Transverse colon (tissue), 4 donors: ENCODE measurements at places on chromosomes 1 and 21. TPM values are rescaled to one million over a fixed set of nuclear protein-coding genes. Genes with fewer than 3 reads are reported as not detected.

The CLEC20A gene
- not detected for total RNA-seq

The RGS5 gene
- 50.7 TPM for total RNA-seq

The SERINC2 gene
- total RNA-seq = 311 TPM

The CRYBG2 gene
- total RNA-seq = 2.8 TPM

The TMEM52 gene
- total RNA-seq = 9.5 TPM

The HES3 gene
- total RNA-seq = not detected

The RUNX1 gene
- total RNA-seq = 50.9 TPM

The ALX3 gene
- total RNA-seq = not detected

DNA sequence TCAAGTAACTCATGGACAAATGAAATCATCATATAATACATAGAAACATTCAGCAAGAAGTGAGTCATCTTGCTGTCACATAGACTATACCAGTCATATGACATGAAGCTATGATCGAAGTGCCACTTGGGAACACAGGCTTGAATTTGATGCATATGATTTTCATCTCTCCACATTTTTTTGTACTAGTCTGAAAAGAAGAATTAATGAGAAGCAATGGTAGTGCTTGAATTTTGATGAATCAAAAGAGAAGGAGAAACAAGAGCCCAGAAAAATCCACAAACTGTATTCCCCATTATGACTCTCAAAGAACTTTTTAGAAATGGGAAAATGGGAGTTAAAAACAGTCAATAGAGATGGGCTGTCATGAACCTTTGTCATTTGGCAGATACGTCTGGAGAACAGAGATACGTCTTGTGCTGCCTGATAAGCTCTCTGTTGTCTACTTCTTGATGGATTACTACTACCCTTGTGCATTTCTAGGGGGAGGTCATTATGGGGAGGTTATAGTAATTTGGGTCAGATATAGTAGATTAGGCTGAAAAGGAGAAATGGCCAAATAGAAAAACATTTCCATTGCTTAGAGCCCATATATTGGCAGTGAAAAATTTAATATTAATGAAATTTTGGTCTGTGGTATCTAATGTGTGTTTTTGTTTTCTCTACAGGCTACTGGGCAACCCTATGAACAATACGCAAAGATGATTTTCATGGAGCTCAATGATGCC is 8.0 kb upstream of the LEPR start:
- H3K36me3 ChIP-seq = no peaks in the 10 kb centered on the region
- DNase-seq = no peak

- DNase-seq = no peak
- H3K4me3 ChIP-seq = no peak overlapping the region
Measured at GRCh38 chr1:22875841-22876240, 96.8 kb downstream of the LACTBL1 start.

DNA sequence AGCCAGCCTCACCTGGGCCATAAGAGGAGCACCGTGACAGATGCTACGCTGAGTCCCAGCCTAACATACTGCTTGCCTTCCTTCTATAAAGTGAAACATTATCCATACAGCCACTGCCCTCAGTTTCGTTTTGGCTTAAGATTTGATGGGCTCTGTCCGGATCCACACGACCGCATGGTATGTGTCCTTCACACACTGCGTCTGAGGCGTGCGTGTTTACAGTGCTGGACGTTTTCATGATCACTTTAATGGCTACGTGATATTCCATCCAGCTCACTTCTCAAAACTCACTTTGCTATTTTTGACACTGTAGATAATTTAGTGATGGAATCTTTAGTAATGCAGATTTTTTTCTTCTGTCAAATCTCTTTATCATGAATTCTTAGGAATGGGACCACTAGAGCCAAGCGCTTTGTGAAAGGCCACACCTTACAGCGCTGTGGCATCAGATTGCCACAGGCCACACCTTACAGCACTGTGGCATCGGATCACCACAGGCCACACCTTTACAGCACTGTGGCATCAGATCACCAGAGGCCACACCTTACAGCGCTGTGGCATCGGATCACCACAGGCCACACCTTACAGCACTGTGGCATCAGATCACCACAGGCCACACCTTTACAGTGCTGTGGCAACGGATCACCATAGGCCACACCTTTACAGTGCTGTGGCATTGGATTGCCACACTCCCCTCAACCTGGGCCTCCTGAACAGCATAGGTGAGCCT is 47.1 kb downstream of the PRDM15 start:
- no peaks in the 10 kb centered on the region for H3K4me1 ChIP-seq
- H3K27ac ChIP-seq = peak overlapping the region; percentile 55
- H3K4me3 ChIP-seq = no peak overlapping the region
- no peaks in the 10 kb centered on the region for H3K27me3 ChIP-seq
- no peaks in the 10 kb centered on the region for H3K36me3 ChIP-seq

GRCh38 chr1:97088391-97088790 is 366.8 kb downstream of the PTBP2 start:
- H3K27me3 ChIP-seq = no peaks in the 10 kb centered on the region
- H3K4me1 ChIP-seq = peaks cover 5% of the 10 kb centered on the region
- H3K36me3 ChIP-seq = no peaks in the 10 kb centered on the region

DNA sequence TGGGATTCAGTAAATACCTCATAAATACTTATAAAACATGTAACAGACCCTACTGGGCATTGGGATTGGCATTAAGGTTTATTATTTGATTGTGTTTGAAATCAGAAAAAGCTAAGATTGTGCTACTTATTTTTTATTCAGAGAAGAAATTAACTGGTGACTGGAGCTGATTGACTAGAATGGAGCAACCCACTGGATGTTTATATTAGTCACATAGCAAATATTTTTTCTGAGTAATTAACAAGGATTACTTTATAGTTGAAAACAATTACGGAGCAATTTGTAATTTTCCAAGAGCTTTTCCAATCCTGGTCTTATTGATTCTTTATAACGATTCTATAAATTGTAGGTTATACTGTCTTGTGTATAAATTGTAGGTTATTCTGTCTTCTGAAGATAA is 208.7 kb downstream of the HLX start:
- no peak overlapping the region for H3K27ac ChIP-seq
- no peak for DNase-seq

DNA sequence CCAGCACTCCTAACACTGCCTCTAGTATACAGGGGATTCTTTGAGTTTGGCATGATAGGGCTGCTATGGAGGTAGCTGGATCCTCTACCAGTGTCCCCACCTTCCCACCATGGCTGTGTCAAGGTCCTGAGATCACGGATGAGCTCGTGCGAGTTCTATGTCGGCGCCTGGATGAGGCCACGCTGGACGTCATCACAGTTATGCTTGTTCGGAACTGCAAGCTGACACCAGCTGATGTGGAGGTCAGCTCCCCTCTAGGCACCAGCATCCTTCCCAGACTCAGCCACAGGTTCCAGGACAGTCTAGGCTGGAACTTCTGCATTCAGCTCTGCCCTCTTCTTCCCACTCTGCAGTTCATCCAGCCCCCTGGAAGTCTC is 15.2 kb downstream of the HYI start:
- peaks cover 18% of the 10 kb centered on the region for H3K36me3 ChIP-seq
- no peak overlapping the region for H3K4me3 ChIP-seq
- no peak overlapping the region for H3K27ac ChIP-seq
- DNase-seq = peak; percentile 2
- no peaks in the 10 kb centered on the region for H3K27me3 ChIP-seq
- no peaks in the 10 kb centered on the region for H3K4me1 ChIP-seq

DNA sequence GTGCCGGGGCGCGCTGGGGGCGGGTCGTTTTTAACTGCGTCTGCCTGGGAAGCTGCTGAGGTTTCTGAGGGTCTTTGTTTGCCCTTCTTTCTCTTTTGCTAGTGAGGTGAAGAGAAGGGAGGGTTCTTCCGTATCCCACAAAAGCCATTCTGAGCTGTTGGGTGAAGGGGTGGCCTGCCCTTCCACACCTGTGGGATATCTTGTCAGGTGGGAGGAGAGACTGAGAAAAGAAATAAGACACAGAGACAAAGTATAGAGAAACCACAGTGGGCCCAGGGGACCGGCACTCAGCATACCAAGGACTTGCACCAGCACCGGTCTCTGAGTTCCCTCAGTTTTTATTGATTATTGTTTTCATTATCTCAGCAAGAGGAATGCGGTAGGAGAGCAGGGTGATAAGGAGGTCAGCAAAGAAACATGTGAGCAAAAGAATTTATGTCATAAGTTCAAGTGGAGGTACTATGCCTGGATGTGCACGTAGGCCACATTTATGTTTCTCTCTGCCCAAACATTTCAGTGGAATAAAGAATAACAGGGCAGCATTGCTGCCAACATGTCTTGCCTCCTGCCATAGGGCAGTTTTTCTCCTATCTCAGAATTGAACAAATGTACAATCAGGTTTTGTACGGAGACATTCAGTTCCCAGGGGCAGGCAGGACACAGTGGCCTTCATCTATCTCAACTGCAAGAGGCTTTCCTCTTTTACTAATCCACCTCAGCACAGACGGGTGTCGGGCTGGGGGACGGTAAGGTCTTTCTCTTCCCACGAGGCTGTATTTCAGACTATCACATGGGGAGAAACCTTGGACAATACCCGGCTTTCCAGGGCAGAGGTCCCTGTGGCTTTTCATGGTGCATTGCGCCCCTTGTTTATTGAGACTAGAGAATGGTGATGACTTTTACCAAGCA is 972 bp downstream of the PGBD2 start:
- H3K4me3 ChIP-seq = peak overlapping the region; percentile 60
- H3K27me3 ChIP-seq = no peaks in the 10 kb centered on the region
- H3K27ac ChIP-seq = peak overlapping the region; percentile 93
- H3K4me1 ChIP-seq = peaks cover 14% of the 10 kb centered on the region

DNA sequence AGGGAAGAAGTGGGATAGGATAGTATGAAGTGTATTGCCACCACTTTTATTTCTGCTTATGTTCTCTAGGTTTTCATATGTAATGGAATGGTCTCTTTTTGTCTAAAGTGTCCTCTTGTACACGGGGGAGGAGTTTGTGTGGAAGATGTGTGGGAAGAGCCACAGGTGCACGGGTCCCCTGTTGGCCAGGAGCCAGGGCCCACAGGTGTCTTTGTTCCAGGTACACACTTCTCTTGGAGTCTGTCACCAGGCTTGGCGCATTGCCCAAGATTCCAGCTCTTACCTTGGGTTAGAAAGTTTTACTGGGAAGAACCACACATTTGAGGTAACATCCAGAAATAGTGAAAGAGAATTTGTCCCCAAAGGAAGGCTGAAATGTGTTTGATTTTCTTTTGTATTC is 10.5 kb downstream of the TENT5C start:
- H3K36me3 ChIP-seq = no peaks in the 10 kb centered on the region
- peak; percentile 52 for DNase-seq
- peaks cover 53% of the 10 kb centered on the region for H3K4me1 ChIP-seq
- H3K27me3 ChIP-seq = no peaks in the 10 kb centered on the region
- peak overlapping the region; percentile 65 for H3K27ac ChIP-seq
- H3K4me3 ChIP-seq = no peak overlapping the region

- H3K27me3 ChIP-seq = peaks cover 11% of the 10 kb centered on the region
- H3K27ac ChIP-seq = no peak overlapping the region
- no peaks in the 10 kb centered on the region for H3K36me3 ChIP-seq
- H3K4me1 ChIP-seq = no peaks in the 10 kb centered on the region
Measured at GRCh38 chr21:43266534-43266933, 97.7 kb downstream of the CRYAA start.

- H3K4me3 ChIP-seq = no peak overlapping the region
- no peak for DNase-seq
- H3K27ac ChIP-seq = no peak overlapping the region
- H3K27me3 ChIP-seq = no peaks in the 10 kb centered on the region
- H3K36me3 ChIP-seq = peaks cover 16% of the 10 kb centered on the region
Measured at GRCh38 chr1:235745503-235746136, 96.0 kb upstream of the GNG4 start.

DNA sequence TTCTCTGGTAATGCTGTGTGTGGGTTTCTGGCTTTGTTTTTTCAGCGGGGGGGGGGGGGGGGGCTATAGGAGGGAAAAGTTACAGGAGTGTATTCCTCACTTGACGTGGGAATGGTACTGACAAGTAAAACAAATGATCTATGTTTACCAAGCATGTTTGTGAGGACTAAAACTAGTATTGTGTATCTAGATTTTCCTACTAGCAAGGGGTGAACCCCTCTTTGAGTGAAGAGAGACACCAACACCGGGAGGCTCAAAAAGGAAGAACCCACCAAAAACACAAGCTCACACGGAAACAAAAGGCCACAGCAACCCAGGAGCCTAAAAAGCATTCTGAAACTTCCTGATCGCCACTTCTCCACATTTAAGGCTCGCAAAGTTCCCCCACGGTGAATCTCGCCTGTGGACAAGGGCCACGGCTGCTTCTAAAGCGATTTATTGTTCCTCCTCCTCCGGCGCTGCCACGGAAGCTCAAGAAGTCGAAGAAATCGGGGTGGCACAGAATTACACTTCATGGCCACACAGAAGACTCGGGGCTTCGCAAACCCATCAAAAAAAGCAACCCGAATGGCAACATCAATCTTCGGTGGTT is 703 bp downstream of the PUM1 start:
- H3K4me1 ChIP-seq = peaks cover 33% of the 10 kb centered on the region
- DNase-seq = peak; percentile 23
- peak overlapping the region; percentile 96 for H3K27ac ChIP-seq

DNA sequence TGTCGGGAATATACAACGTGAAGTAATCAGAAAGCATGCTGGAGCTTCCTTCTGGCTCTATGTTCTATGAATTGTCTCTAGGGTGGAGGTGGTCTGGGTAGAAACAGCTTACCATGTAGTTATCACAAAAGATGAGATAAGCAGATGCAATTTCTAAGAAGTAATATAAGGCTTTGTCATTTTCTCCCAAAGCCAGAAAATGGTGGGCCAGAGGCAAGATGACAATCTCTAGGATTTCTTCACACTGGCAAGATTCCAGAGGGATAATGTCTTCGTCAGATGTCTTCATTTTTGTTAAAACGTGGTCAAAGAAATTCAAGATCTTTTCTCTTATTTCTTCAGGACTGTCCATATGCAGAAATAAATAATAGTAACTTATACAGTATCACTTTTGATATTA is 77.7 kb downstream of the ADCY10 start:
- H3K36me3 ChIP-seq = no peaks in the 10 kb centered on the region
- H3K27me3 ChIP-seq = no peaks in the 10 kb centered on the region
- H3K4me1 ChIP-seq = no peaks in the 10 kb centered on the region
- no peak for DNase-seq

- no peak overlapping the region for H3K4me3 ChIP-seq
- peaks cover 11% of the 10 kb centered on the region for H3K4me1 ChIP-seq
Measured at GRCh38 chr21:46152927-46153246, 2.5 kb downstream of the FTCD start.

GRCh38 chr1:84363019-84363418 is 35.3 kb upstream of the DNASE2B start:
- DNase-seq = no peak
- H3K27me3 ChIP-seq = no peaks in the 10 kb centered on the region
- H3K4me3 ChIP-seq = no peak overlapping the region
- H3K36me3 ChIP-seq = no peaks in the 10 kb centered on the region

GRCh38 chr1:43836267-43836951 is 97.2 kb upstream of the ARTN start:
- peak overlapping the region; percentile 58 for H3K27ac ChIP-seq
- peaks cover 17% of the 10 kb centered on the region for H3K4me1 ChIP-seq
- H3K36me3 ChIP-seq = no peaks in the 10 kb centered on the region
- no peaks in the 10 kb centered on the region for H3K27me3 ChIP-seq
- DNase-seq = peak; percentile 89

GRCh38 chr21:35563885-35564451 is 496.4 kb downstream of the SETD4 start:
- H3K4me1 ChIP-seq = no peaks in the 10 kb centered on the region
- H3K27ac ChIP-seq = peak overlapping the region; percentile 6
- peak; percentile 11 for DNase-seq
- no peak overlapping the region for H3K4me3 ChIP-seq
